ENCODE measurements at places on chromosomes 1 and 21.

DNA sequence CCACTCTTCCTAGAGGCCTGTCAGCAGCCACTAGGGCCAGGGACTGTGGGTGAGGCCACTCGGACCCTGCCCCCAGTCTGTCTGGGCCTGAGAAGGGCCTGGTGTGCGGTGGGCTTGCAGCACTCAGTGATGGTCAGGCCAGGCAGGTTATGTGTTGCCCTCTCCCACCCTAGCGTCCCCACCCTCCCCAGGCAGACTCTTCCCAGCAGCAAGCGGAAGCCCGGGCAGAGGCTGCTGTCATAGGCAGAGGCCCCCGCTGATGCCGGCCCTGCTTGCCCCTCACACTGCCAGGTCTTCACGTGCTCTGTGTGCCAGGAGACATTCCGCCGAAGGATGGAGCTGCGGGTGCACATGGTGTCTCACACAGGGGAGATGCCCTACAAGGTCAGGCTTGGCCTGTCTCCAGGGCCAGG, 6.6 kb downstream of the ZBTB48 start:
- DNase-seq: no peak

DNA sequence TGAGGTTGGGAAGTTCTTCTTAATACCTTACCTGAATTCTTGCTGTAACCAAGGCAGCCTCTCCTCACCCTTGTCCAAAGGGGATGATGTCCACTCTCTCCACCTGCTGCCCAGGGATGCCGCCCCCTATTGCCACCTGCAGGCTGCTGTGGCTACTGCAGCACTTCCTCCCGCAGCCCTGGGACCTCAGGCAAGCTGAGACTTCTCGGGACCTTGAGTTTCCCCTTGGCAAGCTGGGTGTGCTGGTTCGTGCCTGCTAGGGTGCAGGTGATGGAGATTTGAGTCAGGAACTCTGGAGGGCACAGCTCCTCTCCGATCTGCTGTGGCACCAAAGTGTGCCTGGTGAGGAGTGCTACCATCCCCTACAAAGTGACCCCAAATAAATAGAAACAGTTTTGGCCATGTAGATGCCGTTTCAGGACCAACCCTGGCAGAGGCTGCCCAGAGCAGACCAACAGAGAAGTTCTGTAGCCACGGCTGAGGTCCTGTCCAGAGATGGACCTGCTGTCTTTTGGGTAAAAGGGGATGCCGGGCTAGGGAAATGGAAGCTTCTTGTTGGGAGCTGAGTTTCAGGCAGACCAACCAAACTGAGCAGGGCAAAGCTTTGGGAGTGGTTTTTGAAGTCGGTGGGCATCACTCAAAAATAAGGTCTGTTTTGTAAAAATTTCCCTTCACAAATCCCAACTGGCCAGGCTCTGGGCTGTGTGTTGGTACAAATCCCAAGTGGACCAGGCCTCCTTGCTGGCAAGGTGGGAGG, 31.7 kb downstream of the RUNX3 start:
- peak; percentile 40 for DNase-seq

DNA sequence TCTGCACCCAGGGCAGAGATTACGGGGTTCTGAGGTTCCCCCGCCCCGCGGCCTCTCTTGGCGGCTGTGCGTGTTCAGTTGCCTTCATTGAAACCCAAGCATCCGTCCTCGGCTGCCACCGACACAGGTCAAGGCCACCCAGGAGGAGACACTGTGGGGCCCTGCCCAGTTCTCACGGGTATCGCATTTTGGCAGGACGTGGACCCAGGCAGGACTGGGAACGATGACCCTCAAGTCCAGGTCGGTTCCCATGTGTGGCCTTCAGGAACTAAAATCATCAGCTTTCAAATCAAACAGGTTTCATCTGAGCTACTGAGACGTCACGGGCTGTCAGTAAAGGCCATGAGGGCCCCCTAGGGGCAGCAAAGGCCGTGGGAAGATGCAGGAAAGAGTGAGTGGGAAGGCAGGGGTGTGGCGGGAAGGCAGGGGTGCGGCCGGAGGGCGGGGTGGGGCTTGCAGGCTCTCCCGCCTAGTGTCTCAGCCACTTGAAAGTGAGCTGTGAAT, 7.0 kb upstream of the C1orf174 start:
- DNase-seq: no peak

GRCh38 chr1:16447641-16448040, 7.1 kb downstream of the NECAP2 start:
- DNase-seq: no peak

GRCh38 chr1:235883261-235883927, 16.7 kb upstream of the LYST start:
- no peak for DNase-seq

DNA sequence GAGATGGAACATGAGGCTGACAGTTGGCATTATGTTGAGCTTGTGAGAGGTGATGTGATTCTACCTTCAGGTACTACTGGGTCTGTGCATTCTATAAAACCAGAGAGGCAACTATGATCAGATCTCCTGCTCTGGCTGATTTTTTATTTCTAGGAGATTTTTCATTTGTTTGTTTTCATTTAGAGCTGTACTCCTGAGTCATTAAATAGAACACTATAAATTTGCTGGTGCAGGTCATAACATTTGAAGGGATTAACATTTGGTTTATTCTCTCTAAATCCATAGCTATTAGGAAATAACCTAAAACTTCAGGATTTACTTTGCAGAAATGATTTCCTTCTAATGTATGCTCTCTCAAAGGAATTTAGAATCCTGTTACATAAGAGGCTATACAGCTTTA, 42.9 kb downstream of the MAGI3 start:
- DNase-seq: no peak

- DNase-seq: no peak
Measured at GRCh38 chr1:93537396-93537795, 89.5 kb downstream of the FNBP1L start.

DNA sequence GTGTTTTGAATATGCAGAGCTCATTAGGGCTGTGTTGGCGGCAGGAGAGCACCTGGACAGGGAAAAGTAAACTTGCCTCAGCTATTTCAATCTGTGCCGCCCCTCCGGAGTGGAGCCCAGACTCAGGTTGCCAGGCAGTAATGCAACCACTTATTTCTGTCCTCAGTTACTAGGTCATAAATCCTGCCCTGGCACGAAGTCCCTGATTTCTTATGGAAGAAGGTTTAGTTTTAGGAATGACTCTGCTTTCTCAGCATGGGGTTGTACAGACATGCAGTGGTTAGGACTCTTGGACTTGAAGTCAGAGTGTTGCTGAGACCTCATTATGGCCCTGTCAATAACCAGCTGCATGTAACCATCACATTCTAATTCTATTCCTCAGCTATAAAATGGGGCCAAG, 98.3 kb upstream of the FGGY start:
- no peak for DNase-seq

DNA sequence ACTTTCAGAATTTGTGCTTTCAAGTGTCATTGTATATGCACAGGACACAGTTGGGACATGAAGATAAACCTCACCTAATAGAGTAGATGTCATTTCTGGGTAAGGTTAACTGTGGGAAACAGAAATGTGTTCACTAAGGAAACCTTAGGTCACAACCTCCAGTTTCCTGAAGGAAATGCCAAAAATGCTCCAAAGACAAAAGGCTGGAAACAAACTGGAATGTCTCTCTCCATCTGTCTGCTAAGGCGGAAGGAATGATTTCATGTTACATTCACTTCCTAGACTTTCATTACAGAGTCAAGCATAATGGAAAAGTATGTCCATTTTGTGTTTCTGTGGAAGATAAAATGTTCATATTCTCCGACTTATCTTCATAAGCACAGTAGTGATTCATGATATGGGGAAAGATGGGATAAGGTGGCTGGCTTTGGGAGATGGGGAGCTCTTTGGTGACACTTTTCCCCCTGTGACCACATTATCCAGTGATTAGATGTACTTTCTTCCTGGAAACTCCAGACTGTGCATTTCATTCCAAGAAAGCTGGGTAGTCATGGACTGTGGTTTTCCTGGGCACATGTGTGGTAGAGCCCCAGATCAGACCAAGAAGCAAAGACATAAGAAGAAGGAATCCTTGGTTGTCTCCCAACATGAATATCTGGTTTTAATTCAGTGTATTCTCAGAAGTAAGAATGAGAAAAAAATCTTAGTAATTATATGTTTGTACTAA, 5.7 kb downstream of the S1PR1 start:
- DNase-seq: no peak
